ENCODE measurements at places on chromosomes 11 and 22.

DNA sequence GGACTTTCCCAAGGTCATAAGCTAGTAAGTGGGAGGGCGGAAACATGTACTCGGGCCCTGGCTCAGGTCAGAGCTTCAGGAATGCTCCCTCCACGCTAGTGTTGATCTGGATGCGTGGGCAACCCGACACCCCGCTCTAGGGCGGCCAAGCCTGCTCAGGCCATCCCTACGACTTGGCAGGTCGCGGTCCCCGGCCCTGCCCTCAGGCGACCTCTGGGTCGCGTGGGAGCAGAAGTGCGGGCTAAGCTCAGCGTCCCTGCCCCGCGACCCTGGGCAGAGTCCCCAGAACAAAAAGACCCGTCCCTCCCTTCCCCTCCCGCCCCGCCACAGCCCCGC, 781 bp upstream of the TEF start:
- no peak for DNase-seq

DNA sequence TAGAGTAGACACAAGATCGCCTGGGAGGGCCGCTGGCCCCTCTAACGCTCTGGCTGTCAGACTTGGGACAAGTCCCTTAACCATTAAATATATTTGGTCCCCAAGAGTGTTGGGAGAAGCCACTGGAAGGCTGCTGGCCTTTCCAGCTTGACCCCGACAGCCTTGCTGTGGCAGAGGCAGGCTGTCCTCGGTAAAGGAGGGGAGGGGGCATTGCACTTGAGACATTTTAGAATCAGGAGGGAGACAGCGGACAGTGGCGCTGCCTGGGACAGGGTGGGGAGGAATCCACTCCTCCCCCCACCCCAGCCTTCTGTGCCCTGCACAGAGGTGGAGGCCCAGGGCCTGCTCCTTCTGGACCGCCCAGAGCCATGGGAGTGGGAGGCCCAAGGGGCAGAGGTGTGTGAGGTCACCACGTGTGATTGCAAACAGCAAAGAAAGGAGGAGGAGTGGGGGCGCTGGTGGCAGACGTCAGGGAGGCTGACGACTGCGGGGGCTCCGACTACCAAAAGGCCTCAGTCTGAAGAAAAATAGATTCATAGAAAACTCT, 28.9 kb downstream of the APOL1 start:
- no peak for DNase-seq

- DNase-seq = no peak
Observed at GRCh38 chr11:64661146-64661545, 61.9 kb downstream of the NRXN2 start.

DNA sequence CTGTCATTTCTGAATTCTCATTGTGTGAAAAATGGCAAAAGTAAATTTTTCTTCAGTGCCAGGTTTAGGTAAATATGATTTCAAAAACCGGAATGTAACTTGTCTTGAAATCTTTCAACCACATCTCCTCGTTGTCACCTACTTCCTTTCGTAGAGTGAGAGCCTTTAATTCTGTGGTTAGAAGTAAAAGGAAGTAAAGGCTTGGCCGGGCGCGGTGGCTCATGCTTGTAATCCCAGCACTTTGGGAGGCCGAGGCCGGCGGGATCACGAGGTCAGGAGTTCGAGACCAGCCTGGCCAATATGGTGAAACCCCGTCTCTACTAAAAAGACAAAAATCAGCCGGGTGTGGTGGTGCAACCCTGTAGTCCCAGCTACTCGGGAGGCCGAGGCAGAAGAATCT, 29.8 kb downstream of the SGSM3 start:
- no peak for DNase-seq

GRCh38 chr11:57473285-57473841, 13.0 kb downstream of the RTN4RL2 start:
- DNase-seq = no peak

GRCh38 chr22:25763239-25763777, 21.3 kb downstream of the MYO18B start:
- no peak for DNase-seq

DNA sequence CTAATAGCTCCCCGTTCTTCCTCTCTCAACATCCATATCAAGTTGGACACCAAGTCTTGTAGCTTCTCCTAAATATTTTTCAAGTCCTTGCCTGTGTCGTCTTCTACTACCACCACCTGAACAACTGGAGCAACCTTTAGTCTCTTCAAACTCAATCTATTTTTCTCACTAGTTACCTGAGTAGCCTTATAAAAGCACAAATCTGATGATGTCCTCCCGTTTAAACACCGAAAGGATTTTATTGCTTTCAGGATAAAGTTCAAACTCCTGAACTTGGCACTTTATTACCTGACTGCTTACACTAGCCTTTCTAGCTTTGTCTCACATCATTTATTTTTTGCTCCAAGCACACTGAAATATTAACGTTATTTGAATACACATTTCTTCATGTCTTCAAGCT, 1.3 kb upstream of the PAK1 start:
- no peak for DNase-seq

GRCh38 chr11:75311858-75312288, 39.6 kb downstream of the ARRB1 start:
- no peak for DNase-seq

GRCh38 chr11:134583397-134583990, 171.5 kb upstream of the B3GAT1 start:
- DNase-seq = no peak

GRCh38 chr22:30380011-30380410, 7.2 kb downstream of the RNF215 start:
- DNase-seq = no peak

- DNase-seq = no peak
Observed at GRCh38 chr11:24356501-24356900, 140.4 kb upstream of the LUZP2 start.

DNA sequence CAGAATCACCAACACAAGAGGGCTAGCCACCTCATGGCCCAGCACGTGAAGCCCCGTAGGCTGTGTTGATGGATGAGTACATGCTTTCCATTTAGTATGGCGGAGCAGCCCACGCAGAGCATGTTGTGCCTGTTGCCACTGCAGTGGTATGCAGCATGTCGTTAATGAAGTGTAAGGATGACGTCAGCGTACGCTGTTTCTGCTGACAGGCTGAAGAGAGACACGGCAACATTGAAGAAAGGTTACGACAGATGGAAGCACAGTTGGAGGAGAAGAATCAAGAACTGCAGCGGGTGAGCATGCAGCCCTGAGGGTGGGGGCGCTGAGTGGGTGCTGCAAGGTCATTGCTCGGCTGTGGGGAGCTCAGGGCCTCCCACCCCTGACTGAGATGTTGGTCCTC, 62.8 kb downstream of the PPFIA1 start:
- no peak for DNase-seq

GRCh38 chr11:124075841-124076651, 34.9 kb upstream of the OR10G7 start:
- no peak for DNase-seq

Measured in NCI-H524 treated with DMSO at 0.1 percent for 48 hours (cell line).